ENCODE measurements at places on chromosomes 3 and 15.

DNA sequence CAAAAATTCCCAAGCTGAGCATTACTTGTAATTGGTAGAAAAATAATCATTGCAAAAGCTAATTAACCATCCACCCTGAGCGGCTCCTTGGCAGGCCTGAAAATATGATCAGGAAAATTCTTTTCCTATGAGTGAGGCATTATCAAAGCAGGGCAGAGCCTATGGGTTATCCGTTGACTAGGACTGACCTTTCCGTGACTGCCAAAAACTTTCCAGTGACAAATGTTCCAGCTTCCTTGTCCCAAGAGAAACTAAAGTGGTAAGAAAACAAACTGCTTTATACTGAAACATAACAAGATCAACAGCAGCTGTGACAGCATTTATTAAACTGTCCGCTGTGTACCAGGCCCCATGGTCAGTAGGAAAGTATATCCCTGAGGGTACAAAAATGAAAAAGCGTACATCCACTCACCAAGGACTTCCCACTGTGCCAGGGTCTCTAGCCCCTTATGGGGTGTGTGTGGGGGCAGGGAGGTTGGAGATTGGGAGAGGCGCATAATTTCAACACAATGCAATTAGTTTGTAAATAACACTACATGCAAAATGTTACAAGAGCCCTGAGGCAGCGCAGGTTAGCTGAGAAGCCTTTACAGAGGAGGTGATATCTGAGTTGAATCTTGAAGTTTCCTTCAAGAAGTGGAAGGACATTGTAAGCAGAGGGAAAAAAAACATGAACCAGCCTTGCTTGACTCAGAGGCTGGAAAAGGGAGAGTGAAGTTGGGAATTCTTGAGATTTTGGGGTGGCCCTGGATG, 8.5 kb downstream of the LIPC start:
- no peak for DNase-seq

GRCh38 chr3:78255403-78255802, 1215.5 kb downstream of the ROBO2 start:
- DNase-seq, result no peak

DNA sequence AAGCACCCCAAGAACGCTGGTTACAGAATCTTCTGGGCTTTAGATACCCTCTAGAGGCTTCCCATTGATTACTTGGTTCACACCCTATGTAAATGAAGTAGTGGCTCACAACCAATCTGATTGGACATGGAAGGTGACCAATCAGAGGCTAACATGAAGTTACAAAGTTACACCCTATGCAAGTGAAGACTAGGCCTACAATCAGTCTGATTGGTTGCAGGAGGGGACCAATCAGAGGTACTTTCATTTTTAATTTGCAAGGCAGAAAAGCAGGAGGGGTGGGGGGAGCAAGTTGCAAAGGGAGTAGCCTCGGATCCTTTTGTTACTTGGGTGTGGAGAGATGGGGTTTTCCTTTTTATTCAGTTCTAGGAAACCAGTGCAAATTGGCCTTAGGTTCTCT, 11.1 kb upstream of the RTP2 start:
- peak; percentile 4 for DNase-seq

DNA sequence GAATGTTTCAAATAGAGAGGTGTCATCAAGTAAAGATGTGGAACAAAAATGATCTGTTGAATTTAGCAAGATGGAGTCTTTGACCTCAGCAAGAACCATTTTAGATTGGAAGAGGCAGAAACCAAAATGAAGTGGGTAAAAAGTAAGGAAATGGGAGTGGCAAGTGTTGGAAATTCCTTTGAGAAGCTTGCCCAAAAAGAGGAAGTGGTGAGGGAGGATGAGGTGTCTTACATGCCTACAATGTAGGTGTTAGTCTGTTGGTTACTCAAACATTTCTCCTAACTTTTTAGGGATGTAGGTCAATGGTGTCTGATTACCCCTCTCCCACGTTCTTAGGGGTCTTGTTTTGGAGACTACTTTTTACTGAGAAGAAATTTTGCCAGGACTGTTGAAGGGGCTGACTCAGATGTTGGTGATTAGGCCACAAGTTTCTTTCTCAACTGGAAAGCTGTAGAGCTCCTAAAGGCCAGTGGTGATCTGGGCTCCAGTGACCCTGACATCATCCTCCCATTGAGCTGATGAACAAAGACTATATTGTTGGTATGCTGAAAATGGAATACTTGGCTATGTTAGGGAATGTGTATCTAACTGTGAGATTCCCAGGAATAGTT, 5.1 kb downstream of the PPP2R3A start:
- DNase-seq, result no peak

- DNase-seq, result no peak
Observed at GRCh38 chr3:132079147-132079546, 44.3 kb upstream of the CPNE4 start.

DNA sequence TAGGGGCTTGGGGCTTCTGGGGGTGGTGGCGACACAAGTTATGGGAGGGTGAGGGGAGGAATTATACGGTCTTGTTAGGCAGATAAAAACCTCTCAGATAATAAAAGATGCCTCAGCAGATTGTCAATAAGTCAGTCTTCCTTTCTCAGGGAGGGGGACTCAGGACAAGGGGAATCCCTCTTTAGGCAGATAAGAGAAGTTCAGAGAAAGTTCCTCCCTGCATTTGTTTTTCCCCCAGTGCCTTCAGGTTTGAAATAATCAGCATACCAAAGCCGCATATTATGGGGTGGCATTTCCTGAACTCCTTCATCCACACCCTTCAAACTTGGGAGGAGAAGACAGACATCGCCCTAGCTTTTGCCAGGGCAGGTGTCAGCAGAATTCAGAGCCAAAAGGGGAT, 8.5 kb downstream of the PPCDC start:
- no peak for DNase-seq
